T follicular helper cell (primary cell): ENCODE measurements at places on chromosomes 2 and 18.

- no peak for DNase-seq
These were observed at the start of gene GPR55 for GRCh38 chr2:230924470-230925341. Gene GPR55 (minus strand): TSS chr2:230925242. CDS start chr2:230910962, 14,280 bp downstream.

GRCh38 chr2:46866770-46867246 lies 48.8 kb downstream of the MCFD2 start:
- DNase-seq: no peak

GRCh38 chr2:6948677-6949351 lies 31.6 kb downstream of the RNF144A start:
- no peak for DNase-seq

GRCh38 chr2:219404954-219405353 lies 13.2 kb upstream of the DES start:
- no peak for DNase-seq

DNA sequence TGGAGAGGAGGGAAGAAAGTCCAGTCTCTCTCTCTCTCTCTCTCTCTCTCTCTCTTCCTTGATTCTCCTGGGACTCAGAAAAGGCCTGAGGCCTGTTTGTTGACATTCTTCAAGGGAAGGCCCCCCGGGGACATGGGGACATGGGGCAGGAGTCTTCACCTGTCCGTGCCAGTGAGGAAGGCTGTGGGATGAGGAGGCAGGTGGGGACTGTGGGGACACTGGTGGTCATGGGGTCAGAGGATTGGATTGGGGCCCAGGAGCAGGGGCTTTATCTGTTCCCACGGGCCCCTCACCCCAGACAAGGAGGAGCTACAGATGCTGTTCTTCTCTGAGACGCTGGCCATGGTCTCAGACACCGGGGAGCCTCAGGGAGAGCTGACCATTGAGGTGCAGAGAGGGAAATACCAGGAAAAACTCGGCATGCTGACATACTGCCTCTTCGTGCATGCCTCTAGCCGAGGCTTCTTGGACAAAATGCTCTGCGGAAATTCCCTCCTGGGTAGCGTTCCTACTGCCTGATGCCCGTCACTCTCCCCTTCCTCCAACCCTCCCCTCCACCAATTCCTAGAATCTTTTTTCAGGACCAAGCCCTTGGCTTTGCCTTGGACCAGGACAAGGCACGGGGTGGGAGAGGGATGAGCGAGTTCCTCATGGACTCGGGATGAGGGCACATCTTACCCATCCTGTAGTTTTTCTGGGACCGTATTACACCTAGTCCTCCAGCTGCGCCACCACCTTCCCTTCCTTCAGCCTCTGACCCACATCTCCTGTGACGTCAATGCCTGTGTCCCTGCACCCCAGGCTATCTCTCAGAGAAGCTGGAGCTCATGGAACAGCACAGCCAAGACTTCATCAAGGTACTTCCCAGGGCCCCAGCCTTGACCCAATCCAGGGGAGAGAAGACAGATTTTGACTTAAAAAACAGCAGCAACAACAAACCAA lies 850 bp downstream of the CATIP start:
- DNase-seq: no peak

DNA sequence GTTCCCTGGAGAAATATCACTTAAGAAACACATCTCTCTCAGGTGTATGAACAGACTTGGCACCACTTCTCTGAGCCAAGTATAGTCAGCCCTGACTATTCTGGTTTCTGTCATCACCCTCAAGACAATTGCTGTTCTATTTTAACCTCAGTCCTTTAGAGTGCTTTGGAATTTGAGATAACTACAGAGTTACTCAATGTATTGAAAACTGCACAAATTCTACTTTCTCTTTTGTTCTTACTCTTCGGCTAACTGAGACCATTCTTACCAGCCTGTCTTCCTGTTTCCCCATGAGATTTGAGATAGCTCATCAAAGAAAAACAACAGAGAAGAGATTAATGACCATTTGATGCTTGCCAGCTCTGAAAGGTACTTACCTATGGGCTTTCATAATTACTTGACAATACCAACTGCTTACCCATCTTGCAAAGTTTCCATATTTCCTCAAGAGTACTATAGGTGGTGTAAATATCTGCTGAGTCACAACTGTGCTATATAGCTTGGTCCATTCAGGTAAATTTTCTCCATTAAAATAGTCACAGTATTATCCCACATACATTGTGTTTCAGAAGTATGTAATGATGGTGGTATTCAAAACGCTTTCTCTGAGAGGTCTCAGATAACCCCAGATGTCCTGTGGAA lies 467.5 kb upstream of the CHST9 start:
- no peak for DNase-seq

GRCh38 chr2:75716406-75716805 lies 5.7 kb upstream of the GCFC2 start:
- no peak for DNase-seq

DNA sequence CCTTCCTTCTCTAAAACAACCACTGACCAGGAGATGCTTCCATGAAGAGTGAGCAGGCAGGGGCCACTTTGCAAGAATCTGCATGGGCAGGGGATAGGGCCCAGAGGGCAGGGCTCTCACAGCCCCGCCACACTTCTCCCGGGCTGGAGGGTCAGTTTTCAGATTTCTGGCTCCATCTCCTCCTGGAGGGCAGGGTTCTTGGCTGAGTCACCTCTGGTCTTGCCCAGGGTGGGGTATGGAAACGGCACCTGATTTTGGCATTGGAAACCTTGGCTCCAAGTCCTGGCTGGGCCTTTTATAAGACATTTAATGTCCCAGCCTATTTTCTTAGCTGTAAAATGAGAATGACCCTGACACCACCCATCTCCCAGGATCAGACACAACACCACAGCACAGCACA lies 27.6 kb upstream of the ASPRV1 start:
- no peak for DNase-seq

GRCh38 chr2:218798767-218799504 lies 17.0 kb downstream of the CYP27A1 start:
- no peak for DNase-seq

GRCh38 chr2:11348209-11348749 lies 3.8 kb upstream of the ROCK2 start:
- no peak for DNase-seq

DNA sequence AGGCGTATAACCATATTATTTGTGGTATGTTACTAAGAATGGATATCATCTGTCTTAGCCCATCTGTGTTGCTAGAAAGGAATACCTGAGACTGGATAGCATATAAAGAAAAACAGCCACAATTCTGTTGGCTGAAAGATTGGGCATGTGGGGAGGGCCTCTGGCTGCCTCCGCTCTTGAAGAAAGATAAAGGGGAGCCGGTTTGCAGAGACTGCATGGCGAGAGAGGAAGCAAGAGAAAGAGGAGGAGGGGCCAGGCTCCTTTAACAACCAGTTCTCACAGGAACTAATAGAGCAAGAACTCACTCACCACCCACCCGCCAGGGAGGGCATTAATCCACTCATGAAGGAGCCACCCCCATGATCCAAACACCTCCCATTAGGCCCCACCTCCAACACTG lies 29.2 kb upstream of the UXS1 start:
- DNase-seq: no peak

DNA sequence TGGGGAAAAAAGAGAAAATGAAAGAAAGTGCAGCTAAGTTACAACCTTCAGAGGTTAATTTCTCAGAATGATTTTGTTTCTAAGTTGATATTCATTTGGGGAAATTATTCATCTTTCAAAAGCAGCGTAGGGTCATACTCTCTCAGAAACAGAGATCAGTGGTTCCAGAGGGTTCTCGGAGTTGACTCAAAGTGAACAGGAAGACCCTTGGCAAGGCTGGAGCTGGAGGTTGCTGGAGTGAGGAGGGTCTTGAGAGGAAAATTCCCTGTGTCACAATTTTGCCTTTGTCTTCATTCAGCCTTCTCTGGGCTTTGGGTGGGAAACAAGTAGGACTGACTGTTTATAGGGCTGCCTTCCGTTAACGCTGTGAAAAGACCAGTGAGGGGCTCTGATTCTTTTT lies 168.2 kb downstream of the ICOS start:
- no peak for DNase-seq

DNA sequence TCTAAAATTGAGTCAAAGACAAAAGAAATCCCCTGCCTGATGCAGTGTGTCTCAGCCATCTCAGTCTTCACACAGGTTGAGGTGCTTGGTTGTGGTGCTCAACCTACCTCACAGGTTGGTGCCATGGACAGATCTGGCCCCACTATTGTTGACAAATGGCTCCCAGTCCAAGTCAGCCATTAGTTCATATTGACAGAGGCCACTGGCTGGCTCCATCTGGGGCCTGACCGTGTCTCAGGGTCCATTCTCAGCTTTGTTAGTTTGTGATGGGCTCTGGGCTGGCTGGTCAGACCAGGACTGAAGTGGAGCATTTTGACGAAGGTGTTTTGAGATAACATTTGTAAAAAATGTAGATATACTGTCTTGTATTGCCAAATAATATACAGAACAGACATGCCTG lies 36.9 kb downstream of the MRPL33 start:
- DNase-seq: no peak

DNA sequence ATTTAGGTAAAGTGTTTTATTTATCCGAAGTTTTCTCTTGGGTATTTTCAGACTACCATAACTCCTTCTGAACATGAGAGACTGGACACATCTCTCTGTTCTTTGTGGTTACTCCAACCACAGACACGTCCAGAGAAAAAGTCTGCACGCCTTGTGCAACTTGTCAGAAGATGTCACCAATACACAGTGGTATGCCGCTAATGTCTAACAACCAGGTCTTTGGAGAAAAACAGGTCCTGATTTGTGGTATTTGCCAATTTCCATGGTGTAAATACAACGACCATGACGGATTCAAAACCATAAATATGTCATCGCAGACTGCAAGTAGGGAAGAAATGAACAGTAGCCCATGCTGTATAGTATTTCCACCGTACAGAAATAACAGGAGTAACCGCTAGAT lies 620.6 kb upstream of the ID2 start:
- DNase-seq: no peak

DNA sequence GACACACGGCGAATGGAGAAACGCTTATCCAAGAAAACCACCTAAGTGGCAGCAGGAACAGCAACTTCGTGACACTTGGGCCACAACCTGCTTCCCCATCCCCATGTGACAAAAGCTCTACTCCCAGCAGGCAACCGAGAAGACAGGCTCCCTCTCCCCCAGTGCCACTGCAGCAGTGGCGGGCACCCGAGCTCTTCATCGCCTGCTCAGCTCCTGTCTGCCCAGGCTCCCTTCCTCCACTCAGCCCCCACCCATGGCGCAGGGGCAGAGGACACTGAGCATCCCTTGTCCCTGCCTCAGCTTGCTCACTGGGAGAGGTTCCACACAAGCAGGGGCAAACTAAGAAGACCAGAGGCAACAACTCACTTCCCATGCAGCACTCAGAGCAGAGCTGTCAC lies 22.9 kb downstream of the SLC66A2 start:
- no peak for DNase-seq

DNA sequence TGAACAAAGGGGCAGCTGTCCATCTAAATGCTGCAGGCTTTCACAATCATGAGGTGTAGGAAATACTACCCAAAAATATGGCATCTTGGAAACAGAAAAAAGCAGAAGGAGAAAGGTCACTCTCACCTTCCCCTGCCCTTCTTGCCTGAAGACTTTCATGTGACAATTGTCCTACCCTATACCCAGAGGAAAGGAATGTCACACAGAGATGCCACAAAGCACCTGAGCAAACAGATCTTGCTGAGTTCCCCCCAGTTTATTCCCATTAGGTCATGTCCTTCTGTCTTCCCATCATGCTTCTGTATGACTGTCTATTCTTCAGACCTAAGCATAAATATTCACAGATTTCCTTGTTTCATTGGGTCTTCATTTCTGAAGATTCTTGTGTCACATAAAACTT lies 116.6 kb upstream of the MSH6 start:
- DNase-seq: no peak

DNA sequence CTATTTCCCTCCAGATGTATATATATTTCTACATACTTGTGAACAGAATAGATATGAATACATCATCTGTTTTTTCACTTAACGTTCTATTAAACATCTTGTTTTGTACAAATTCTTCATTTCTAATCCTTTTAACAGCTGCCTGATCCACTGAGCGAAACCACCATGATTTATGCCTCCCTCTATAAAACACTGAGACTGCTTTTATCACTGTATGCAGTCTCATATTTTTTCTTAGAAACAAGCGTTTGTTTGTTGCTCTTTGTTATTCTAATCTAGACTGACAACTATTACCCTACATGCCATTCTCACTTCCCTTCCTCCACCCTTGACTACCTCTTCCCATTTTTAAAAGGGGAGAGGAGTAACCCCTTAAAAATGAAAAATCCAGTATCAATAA lies 88.2 kb downstream of the DTNB start:
- DNase-seq: no peak

- no peak for DNase-seq
These were observed 129.6 kb downstream of the CELF4 start for GRCh38 chr18:37435996-37436395.

DNA sequence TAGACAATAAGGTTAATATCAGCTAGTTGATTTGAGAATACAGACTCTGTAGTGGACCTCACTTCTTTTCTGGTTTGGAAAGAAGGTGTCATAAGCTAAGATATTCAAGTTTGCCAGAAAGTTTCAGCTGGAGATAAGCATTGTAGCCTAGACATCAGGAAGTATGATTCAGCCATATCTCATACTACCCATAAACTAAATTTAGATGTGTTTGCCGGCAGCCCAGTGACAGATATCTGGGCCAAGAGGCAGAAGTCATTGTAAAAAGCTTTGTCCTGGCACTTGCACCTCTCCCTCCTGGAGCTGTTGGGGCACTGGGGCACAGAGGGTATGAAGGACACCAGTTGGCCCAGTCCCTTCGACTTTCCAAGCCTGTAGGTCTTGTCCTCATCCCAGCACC lies 128.0 kb downstream of the EPHA4 start:
- DNase-seq: no peak

DNA sequence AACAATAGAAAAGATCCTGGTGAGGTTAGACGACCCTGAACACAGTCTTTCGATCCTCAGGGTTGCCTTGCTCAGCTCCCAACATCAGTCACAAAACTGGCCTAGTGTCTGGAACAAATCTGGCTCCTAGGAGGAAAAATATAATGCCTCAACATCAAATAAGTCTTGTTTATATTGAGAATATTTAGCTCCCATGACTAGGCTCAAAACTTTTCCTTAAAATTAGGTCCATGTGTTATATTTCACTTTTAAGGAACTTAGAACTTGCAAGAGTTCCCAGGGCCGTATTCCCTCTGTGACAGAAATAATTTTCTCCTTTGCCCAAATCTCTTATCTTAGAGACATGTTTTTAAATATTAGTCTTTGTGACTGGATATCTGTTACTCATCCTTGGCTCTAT lies 819.7 kb upstream of the ZEB2 start:
- no peak for DNase-seq

DNA sequence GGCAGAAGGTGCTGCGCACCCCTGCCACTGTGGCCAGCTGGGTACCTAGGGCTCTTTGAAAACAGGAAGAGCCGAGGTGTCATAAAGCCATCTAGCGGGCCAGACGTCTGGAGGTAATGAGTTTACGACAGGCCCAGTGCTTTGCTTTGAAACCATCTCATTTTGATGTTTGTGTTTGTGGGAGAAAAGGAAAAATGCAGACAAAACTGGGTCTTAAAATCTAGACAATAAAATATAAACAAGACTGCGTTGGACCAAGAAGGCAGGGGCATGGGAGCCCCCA lies 3.2 kb downstream of the HOXD9 start:
- no peak for DNase-seq

DNA sequence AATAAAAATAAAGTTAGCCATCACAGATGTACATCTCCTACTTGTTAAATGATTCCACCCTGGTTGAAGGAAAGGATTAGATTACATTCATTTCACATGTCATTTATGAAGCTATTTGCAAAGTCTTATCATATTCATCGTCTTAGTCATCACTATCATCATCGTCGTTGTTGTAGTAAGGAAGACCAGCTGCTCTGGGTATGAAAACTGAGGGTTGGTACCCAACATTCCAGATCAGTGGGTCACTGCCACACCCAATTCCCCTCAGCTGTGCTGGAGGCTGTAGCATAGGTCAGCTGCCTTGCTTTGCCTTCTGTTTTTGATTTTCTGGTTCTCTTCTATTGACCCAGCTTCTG lies 20.9 kb upstream of the CCBE1 start:
- no peak for DNase-seq
